ENCODE measurements at places on chromosomes 4 and X.

DNA sequence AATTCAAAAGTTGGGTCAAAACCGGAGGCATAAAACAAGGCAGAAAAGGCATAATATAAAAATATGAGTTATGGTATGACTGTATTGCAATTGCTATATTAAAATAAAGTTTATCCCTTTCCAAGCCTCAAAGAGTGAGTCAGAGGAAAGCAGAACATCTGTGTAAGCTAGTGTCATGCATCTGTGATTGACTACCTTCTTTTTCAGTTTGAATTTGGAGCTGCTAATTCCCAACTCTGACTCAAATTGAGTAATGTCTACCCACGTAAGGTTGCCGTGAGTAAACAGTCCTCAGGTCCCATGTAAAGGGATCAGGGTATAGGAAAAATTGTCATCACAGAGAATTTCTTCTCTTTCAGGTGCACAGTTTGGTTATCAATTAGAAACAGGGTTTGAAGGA lies 6.5 kb upstream of the SLITRK4 start:
- DNase-seq: no peak

- no peak for DNase-seq
Observed at GRCh38 chr4:963276-964225, 9.8 kb downstream of the DGKQ start.

GRCh38 chr4:173269280-173269679 lies 64.9 kb downstream of the HMGB2 start:
- no peak for DNase-seq

DNA sequence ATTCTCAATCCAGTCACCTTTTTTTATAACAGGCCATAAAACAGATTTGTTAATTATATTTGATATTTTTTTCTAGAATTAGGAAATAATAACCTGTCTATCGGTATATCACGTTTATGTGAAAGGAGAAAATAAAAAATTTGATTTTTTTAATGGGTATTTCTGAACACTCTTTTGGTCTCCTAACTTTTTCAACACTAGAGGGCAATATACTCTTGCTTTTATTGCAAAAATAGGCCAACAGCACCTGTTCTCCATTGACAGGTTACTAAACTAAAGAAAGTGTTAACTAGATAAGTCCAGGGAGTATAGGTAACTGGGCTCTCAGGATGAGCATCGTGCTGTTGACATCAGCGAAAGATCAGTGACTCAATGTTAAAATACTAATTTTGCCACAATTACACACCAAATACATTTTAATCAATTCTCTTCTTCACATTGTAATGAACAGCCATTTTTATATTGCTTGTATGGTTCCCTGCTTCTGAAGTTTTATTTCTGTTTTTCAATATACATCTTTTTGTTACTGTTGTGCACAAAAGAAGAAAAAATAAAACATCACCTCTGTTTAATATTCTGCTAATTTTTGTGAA lies 22.8 kb downstream of the NDST4 start:
- no peak for DNase-seq

GRCh38 chr4:27305246-27305645 lies 444.6 kb downstream of the STIM2 start:
- DNase-seq: no peak

GRCh38 chrX:20585782-20586181 lies 319.1 kb upstream of the RPS6KA3 start:
- no peak for DNase-seq

- no peak for DNase-seq
Observed at GRCh38 chrX:139930916-139931645, 1.8 kb downstream of the ATP11C start.

DNA sequence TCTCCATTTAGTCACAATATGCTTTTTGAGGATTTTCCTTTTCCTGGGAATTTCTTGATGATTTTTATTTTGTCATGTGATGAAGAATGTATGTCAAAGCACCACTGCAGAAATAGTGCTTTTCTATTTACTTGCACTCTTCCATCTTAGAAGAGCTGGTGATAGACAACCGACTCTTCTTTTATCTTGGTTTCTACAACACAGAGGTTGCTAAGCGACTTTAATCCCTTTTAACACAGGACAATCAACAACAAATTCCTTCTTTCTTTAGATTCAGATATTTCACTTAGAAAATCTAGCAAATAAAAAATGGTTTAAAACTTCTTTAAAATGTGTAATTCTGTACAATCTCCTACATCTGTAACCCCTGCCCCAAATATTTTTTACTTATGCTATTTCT lies 34.6 kb downstream of the TET2 start:
- no peak for DNase-seq

GRCh38 chrX:49725401-49725800 lies 29.6 kb upstream of the PAGE1 start:
- DNase-seq: no peak

DNA sequence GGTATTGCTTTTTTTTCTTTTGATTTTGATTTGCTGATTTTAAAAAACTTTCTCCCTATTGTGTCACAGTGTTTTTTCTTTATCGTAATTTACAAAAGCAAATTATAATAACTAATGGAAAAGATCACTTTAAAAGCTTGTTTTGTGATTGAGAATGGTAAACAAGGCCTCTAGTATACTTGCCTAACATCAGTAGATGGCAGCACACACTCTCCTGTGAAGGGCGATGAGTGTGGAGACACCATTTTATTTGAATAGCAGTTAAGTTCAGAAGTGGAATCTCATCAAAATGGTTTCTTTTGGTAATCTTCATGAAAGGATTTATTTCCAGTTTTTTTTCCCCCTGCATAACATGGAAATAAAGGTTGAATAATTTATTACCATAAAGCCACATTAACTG lies 72.3 kb downstream of the PAK3 start:
- no peak for DNase-seq

DNA sequence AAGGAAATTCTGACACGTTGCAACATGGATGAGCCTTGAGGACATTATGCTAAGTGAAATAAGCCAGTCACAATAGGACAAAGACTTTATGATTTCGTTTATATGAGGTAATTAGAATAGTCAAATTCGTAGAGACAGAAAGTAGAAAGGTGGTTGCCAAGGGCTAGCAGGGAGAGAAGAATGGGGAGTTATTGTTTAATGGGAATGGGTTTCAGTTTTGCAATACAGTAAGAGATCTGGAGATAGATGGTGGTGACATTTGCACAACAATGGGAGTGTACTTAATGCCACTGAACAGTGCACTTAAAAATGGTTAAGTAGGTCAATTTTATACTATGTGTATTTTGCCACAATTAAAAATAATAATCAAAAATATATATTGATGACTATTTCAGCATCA lies 43.4 kb upstream of the TMEM154 start:
- DNase-seq: no peak

GRCh38 chr4:151792995-151793394 lies 32.2 kb upstream of the GATB start:
- DNase-seq: no peak

DNA sequence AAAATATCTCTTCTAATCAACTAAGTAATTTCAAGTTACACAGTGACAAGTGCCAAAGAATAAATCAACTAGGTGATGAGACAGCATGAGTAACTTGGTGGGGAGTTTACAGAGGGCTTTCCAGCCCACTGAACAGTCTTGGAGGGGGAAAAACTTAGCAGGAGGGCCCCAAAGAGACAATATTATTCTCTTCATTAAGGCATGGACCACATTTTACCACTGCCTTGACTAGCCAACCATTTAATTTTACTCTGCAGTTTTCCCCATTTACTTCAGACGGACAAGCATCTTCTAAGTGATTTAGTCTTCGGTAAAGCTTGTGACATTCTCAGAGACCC lies 25.3 kb upstream of the GATB start:
- no peak for DNase-seq

GRCh38 chrX:13389501-13389900 lies 69.6 kb upstream of the ATXN3L start:
- no peak for DNase-seq

DNA sequence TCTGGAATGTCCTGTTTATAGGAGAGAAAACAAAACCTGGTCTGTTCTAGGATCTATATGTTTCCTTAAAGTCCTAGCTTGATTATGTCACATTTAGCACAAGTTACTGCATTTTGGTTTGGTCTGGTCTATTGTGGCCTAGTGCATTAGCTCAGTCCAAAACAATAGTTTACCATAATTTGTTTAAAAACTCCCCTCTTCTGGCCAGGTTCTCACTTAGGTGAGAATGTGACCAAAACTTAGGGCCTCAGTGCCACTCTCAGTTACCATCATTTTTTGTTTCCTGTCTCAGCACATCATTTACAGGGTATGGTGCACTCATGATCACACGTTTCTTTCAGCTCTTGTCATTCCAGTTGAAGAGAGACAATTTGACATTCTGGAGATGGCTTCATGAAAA lies 378.5 kb downstream of the KLHL4 start:
- DNase-seq: no peak

DNA sequence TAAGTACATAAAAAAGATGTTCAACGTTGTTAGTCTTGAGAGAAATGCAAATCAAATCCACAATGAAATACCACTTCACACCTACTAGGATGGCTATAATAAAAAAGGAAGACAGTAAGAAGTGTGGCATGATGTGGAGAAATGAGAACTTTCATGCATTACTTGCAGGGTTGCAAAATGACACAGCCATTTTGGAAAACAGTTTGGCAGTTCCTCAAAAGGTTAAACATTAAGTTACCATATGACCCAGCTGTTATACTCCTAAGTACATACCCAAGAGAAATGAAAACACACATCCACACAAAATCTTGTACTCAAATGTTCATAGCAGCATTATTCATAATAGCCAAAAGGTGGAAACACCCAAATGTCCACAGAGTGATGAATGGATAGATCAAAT lies 25.8 kb upstream of the LIMCH1 start:
- DNase-seq: no peak

- DNase-seq: no peak
Observed at GRCh38 chr4:101956068-101956825, 165.7 kb downstream of the BANK1 start.

GRCh38 chr4:177161781-177162180 lies 147.9 kb upstream of the NEIL3 start:
- DNase-seq: no peak

DNA sequence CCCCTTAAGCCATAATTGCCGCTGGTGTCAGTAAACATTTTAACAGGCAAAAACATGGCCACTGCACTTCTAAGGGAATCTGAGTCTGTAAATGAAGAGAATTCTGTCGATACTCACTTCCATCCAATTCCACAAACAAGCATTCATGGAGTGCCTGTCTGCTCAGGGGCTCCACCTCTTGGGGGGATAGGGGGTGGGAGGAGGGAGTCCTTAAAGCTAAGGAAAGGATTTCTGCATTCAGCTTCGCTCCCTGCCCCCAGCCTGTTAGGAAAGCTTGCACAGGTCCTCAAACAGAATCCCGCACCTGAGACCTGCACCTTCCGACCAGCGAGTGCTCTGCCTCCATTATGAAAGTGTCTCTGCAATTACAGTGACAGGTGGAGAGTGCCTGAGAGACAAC lies 130.2 kb upstream of the KIT start:
- no peak for DNase-seq

DNA sequence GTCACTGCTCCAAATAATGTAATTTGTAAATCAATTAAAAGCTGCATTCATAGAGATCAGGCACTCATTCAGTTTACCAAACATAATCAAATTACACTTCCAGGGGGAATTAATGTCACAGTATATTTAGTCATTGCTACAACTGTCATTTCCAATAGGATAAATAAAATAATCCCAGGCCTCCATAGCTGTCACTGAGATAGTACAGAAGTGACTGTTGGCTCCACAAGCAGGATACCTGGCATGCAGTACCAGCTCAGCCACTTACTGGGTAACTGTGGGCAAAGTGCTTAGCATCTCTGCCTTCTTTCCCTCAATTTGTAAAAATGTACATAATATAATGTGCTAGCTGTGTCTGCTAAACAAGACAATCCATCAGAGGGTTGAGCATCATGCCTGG lies 128.1 kb downstream of the CAMK2D start:
- DNase-seq: no peak

GRCh38 chr4:150232029-150232428 lies 153.8 kb downstream of the DCLK2 start:
- no peak for DNase-seq

DNA sequence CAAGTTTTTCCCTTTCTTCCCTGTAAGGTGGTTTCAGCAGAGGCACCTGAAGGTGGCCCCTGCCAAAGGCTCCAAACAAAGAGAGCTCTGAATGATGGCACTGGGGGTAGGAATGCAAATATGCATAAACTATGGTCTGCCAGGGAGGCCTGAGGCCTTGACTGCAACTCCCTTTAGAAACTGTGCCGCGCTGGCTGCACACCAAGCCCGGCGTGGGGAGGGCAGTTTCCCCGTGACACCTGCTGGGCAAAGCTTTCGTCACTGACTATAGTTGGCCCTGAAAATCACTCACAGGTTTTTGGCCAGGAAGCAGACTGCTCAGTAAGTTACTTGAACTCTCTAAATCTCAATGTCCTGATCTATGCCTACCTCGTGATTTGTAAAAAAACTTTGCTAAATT lies 97.8 kb upstream of the ATOH1 start:
- no peak for DNase-seq

GRCh38 chr4:15188605-15189539 lies 186.6 kb downstream of the CPEB2 start:
- DNase-seq: no peak

DNA sequence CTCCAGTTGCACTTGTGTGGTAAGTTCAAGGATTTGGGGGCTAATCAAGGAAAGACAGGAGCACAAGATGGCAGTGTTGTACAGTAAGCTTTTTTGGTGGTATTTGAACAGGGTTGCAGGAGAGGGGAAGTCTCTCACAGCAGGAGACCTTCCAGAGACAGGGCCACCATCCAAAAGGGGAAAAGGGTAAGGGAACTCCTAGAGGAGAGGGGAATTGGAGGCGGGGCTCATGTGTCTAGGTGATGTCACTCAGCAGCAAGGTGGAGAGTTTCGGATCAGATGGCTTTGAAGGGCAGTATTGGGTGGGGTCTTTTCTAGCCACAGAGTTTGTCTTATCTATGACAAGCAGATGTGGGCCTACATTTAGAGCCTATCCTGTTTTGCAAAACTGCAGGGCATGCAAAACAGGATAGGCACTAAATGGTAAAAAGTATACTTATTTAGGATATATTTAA lies 13.4 kb upstream of the RNF175 start:
- DNase-seq: no peak

GRCh38 chr4:24995346-24995919 lies 35.3 kb downstream of the LGI2 start:
- DNase-seq: no peak

DNA sequence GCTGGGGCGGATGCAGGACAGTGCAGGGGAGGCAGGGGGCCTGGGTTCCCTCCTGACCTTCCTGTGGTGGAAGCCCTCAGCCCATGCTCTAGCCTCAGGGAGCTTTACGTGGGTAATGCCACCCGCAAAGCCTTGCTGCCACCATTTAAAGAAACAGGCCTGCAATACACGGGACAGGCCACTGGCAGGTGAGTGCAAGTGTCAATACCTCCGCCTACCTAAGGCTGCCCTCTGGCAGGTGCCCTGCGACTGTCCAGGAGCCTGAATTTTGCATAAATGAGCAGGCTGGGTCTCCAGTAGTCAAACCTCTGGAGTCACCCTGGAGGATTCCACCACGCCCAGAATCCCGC lies 5.9 kb downstream of the CRMP1 start:
- DNase-seq: no peak

GRCh38 chrX:40863671-40864070 lies 128.3 kb upstream of the MED14 start:
- no peak for DNase-seq

- no peak for DNase-seq
Observed at GRCh38 chr4:103306870-103307375, 108.8 kb upstream of the CENPE start.

All from CD4-positive, alpha-beta T cell treated with Interleukin-4 for 4 hours (primary cell).